Activated CD8-positive, alpha-beta T cell treated with anti-CD3 and anti-CD28 coated beads, Interleukin-2, amount 10 ng/mL, durations not matched to agents 7 days and 5 days (primary cell): ENCODE measurements at places on chromosomes 1 and 21.

GRCh38 chr1:87399701-87400100 lies 71.0 kb downstream of the LMO4 start:
- no peak for DNase-seq

- no peak for DNase-seq
These were observed 11.0 kb upstream of the TIPRL start for GRCh38 chr1:168167806-168168205.

- no peak for DNase-seq
These were observed 65.8 kb upstream of the PRKACB start for GRCh38 chr1:84078108-84078841.

DNA sequence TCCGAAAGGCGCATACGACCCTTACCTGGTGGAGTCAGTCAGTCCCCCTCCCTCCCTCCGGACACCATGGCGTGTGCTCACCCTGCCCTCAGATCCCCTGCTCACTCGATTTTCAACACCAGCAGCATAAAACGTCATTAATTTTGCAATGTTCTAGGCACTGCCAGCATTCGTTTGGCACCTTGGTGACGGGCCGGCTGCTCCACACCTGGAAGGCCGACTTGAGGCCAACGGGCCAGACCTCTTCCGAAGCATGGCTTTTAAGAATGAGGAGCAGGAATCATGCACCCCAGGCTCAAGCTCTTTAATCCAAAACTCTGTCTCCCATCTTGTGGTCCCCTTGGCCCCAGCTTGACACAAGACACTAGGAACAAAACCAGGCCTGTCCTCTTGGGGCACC lies 33.1 kb downstream of the NPHP4 start:
- DNase-seq: no peak

DNA sequence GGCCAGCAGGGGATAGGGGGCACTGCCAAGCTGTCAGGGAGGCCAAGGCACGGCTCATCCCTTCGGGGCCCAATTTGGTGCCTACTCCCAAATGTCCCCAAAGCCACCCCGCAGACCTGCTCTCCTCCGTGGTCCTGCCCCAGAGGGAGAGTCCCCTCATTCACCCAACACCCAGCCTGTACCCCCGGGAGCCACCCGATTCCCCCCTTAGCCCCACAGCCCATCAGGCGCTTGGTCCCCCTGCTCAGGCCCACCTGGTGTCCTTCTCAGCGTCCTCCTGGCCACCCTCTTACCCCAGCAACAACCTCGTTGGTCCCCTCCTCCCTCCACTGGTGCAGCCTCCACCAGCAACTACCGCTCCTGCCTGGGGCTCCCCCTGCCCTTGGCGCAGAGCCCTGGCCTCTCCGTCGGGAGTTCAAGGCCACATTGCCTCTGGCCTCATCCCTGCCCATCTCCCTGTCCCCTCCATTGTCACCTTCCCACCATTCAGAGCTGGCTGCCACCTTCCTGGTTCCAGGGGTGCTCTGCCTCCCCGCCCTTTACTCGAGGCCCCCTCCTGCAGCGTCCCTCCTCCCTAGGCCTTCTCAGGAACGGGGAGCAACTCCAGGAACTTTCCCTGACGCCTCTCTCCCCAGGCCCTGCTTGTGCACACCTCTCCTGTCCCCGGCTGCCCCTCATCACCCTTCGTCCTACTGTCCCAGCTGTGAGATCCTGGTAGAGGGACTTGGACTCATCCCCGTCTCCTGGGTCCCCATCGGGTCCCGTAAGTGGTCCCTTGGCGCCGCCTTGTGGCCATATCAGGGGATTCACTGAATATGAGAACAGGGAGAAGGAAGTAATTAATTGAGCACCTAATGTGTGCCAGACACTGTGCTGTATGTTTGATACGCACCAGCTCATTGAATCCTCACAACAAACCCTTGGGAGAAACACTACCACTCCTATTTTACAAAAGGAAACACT lies 73.9 kb downstream of the RAP1GAP start:
- peak; percentile 72 for DNase-seq

DNA sequence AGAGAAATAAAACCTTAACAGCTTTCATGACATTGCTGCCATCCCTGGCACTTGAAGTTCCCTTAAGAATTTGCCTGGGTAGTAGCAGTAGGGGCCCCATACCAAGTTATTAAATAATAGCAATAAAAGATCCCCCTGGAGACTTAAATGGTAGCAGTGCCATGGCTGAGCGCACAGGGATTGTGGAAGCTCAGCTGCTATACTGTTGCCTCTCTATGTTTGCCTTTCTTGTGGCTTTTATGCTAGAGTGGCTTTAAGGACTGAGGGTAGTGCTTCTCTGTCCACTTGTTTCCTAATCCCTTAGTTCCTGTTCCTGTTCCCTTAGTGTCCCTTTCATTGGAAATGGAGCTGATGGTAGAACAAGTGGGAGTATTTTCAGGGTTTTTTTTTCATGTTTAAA lies 42.1 kb downstream of the NCF2 start:
- no peak for DNase-seq

GRCh38 chr1:29123053-29123886 lies 433 bp downstream of the TMEM200B start:
- DNase-seq: no peak

DNA sequence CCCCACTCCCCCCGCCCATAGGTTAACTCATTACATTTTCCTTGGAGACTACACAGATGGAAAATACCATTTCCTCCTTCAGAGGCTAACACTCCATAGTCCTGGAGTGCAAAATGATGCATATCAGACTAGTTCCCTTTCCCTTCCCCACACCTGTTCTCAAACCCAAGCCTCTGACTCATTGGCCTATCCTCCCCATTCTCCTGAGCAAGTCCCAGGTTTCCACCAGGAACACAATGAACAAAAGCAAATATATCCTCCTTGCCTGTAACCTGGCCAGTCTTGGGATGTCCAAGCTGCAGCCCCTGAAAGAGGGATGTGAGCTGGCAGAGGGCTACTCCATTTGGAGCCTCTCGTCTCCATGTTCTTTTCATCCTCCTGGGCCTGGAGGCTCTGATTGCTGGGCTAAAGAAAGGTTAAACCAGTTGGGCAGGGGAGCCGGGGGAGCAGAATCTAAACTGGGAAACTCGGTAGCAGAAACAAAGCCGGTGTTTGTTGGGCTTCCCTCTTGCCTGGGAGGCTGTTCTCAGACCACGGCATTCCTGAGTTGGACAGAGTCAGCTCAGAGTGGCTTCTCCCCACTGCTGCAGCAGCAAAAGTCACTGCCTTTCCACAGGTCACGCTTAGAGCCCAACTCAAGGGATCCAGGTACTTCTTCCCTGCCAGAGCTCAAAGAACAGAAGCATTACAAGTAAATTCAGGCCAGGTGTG lies 13.9 kb downstream of the SSR2 start:
- DNase-seq: no peak

GRCh38 chr21:32658524-32658923 lies 46.3 kb upstream of the CFAP298 start:
- no peak for DNase-seq

DNA sequence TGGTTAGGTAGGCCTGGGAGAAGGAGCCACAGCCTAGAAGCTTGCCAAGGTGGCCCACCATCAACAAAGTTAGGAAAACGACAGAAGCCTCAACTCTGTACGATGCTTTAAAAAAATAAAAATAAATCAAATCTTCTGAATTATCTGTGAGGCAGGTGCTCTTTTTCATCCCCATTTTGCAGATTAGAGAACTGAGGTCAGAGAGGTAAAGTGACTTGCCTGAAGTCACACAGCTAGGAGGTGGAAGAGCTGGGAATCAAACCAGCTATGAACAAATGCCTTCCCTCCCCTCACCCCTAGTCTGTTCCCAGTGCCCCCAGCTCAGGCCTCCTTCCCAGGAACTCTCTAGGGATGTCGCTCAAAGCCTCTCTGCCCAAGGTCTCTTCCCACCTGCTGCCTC lies 30.4 kb downstream of the EPHA2 start:
- no peak for DNase-seq

DNA sequence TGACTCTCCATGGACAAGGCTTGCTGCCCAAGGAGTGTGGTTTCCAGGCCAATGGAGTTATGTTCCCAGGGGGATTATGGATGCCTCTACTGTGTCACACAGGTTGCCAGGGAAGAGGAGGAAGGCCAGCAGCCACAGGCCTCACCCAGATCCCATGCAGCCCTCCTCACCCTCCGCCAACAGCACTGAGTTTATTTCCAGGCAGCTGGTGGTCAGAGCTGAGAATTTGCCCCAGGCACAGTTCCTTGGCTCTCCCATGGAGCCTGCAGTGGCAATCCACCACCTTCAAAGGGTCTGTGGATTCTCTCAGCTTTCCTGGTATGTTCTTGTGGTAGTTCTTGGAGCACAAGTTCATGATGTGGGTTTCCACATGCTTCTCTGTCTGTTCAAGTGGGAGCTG lies 79.2 kb downstream of the NTNG1 start:
- DNase-seq: no peak

GRCh38 chr1:66693856-66694255 lies 58.4 kb upstream of the DYNLT5 start:
- DNase-seq: no peak

DNA sequence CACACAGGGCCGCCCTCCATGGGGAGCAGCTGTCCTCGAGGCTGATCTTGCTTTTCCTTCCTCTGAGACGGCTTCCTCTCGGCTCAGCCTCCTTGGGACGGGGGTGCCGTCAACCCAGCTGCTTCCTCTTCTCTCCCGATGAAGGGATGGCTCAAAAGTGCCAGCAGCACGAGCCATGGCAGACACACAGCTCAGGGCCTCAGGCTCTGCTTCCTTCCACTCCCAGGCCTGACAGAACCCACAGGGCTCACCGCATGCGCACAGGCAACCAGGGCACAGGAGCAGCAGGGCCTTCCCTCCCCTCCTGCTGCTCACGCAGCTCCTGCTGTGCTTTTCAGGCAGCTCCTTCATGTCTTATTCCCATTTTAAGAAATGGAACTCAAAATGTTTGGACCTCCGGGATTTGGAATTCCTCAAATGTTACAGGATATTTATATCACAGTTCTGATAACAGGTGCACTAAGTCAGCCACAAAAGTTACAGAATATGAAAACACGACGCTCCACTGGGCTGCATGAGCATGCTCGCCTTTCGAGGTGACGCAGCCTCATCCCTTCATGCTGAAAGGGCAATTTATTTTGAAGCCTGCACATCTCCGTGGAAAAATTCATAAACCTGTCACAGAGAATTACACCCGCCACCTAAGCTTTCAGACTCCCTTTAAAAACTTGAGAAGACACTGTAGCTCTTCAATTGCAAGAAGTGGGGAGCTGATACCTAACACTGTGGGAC lies 84.4 kb downstream of the HSF2BP start:
- DNase-seq: no peak

GRCh38 chr1:224799083-224799482 lies 130.4 kb upstream of the DNAH14 start:
- DNase-seq: no peak

DNA sequence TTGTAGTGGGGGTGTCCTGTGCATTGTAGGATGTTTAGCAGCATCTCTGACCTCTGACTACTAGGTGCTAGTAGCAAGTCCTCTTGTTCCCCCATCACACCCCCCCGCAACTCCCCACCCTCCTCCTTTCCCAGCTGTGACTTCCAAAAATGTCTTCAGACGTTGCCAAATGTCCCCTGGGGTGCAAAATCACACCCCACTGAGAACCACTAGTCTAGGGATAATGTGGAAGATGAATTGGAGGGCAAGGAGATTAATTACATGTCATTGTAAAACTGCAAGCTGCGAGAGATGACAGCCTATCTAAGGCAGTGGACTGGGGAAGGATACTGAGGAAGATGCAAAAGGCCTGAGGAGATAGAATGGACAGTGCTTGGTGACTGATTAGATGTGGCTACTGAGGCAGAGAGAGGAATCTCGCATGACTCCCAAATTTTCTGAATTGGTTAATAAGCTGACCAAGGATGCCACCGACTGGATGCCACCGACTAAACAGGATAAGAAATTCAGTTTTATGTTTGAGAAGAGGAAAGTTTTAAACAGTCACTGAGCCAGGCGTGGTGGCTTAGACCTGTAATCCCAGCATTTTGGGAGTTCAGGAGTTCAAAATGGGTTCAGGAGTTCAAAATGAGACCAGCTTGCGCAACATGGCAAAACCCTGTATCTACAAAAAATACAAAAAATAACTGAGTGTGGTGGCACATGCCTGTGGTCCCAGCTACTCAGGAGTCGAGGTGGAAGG lies 3.1 kb upstream of the JAK1 start:
- DNase-seq: no peak

DNA sequence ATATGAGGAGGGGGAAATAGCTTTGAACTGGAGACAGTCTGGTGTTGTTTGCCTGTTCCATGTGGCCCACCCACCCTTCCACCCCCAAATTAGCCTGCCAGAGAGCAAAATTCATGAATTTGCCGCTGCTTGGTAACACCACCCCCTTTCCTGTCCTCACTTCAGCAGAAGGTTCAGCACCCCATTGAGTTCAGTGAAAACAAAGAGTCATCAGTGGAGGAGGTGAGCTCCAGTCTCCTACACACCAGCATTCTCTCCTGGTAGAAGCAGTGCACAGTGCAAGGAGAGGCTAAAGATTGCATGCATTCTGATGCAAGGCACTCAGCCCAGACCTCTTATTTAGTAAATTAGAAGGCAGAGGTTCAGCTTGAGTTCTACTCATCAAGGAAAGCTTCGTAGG lies 99.7 kb upstream of the DYNLT5 start:
- no peak for DNase-seq

- DNase-seq: no peak
These were observed 1122.9 kb upstream of the B3GALT2 start for GRCh38 chr1:194309269-194309668.

- no peak for DNase-seq
These were observed 2.5 kb downstream of the ATP5PF start for GRCh38 chr21:25732091-25732760.

DNA sequence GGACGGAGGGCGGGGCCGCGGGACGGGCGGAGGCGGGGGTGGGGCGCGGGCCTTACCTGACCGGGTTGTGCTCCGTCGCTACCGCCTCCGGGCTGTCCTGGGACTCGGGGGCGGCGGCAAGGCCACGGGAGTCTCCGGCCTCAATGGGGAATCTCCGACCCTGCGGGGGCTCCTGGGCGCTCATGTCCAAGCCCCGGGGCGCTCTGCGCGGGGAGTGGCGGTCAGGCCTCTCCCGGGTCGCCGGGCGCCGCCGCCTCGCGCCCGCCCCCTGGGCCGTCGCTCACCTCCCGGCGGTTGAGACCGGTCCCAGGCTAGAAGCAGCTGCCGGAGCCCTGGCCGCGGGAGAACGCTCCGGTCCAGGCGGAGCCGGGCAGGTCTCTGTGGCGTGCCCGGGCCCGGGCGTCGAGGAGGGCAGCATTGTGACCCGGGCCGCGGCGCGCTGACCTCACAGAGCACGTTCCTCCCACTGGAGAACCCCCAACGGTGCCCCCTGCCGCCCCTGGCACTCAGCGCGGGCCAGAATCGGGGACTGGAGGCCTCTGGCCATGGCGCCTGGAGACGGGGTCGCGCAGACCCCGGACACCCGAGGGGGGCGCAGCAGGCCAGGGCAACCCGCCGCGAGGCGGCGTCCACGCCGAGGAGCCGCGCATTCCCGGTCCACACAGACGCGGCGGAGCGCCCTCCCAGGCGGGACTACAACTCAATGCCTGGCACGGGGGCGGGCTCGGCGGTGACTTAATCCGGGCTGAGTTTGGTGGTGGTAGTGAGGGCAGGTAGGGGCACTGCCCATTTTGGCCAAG lies 411 bp downstream of the FAM229A start:
- no peak for DNase-seq
